CD4-positive, alpha-beta T cell treated with Interleukin-4 for 4 hours (primary cell): ENCODE measurements at places on chromosomes 5 and 9.

DNA sequence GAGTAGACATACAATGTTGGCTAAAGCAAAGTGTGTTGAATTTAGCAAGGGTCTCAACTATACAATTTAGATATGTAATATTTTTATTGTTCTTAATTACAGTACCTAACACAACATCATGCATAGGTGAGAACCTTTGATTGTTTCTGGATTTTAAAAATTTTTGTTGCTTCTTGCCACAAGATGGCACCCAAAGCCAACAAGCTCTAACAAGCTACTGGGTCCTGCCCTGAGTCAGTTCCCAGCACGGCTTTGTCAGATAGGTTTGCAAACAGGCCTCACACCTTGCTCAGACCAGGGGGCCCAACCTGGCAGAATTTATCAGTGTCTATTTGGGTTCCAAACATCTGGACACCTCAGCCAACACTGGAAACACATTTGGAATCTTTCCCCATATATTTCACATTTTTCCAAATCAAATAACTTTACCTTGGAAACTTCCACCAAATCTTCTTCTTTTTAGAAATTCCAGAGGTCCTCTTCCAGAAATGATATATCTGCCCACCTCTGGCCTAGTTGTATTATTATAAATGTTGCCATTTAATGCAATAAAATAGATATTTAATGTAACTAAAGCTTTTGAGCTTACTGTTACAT, 49.5 kb upstream of the EGFLAM start:
- DNase-seq, result no peak

GRCh38 chr9:110114859-110115201, 93.1 kb downstream of the C9orf152 start:
- no peak for DNase-seq

- no peak for DNase-seq
These were observed 87.1 kb upstream of the PPP1R26 start for GRCh38 chr9:135392511-135392910.

DNA sequence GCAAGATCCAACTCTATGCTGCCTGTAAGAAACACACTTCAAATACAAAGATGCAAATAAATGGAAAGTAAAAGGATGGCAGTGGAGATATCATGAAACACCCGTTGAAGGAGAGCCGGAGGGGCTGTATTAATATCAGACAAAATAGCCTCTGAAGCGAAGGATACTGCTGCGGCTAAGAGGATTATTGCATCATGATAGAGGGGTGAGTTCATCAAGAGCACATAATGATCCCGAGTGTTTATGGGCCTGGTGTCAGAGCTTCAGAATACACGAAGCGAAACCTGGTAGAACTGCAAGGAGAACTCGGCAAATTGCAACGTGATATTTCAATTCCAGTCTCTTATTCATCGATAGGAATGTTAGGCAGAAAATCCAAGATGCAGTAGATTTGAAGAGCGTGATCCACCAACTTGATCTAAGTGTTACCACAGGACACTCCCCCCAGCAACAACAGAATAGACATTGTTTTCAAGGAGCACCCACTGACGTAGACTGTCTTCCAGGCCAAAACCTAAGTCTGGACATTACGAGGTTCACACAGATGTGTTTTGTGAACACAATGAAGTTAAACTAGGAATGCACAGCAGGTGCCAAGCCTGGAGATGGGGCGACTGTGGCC, 27.7 kb upstream of the QSOX2 start:
- no peak for DNase-seq

DNA sequence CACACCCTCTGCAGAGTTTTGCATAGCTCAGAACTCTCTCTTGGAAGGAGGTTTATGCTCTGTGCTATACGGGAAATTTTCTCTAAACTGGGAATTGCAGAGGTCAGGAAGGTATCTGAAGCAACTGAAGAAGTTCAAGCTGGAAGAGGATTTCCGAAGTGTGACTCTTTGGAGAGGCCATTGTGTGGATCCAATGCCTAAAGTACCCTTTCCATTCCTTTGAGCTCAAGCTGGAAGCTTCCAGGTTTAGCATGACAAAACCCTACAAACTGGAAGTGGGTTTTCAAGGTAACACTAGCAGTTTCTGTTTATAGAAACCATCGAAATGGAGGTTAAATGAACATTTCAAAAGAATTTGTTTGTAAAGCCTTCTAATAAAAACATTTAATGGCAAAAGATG, 187.1 kb downstream of the CFAP90 start:
- no peak for DNase-seq

GRCh38 chr5:149778303-149779123, 48.4 kb downstream of the PPARGC1B start:
- no peak for DNase-seq

- no peak for DNase-seq
These were observed 21.2 kb upstream of the ATOSB start for GRCh38 chr9:35136866-35137265.

GRCh38 chr9:81430727-81431126, 258.6 kb downstream of the TLE1 start:
- no peak for DNase-seq

DNA sequence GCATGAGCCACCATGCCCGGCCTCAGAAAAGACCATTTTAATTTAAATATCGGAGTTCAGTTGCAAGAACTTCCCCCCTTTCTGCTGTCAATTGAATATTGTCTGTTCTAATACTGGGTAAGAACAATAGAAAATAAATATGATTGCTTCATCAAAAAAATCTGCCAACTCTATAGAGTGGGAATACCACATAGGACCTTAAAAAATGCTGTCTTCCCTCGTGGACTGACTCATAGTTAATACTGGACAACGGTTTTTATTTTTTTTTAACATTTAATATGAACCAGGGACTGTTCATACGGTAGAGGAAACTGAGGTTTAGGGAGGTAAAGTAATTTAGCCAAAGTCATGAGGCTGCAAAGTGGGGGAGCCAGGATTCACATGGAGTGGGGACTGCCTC, 9.7 kb downstream of the ZNF462 start:
- DNase-seq, result no peak

DNA sequence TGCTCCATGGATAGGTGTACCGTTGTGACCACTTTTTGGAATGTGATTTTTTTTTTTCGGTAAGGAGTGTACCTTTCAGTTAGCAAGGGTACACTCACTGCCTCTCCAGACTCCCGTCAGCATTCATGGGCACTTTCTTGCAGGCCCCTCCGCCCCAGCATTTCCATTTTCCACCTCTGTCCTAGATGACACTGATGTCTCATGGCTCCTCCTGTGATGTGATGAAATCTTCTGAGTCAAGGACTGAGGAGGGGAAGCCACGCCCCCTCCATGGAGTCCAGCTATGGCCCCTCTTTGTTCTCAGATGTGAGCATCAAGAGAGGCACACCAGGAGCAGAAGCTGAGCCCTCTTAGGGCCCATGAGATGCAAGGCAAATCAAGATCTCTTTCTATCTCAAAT, 61.8 kb downstream of the CTSL start:
- DNase-seq, result no peak

DNA sequence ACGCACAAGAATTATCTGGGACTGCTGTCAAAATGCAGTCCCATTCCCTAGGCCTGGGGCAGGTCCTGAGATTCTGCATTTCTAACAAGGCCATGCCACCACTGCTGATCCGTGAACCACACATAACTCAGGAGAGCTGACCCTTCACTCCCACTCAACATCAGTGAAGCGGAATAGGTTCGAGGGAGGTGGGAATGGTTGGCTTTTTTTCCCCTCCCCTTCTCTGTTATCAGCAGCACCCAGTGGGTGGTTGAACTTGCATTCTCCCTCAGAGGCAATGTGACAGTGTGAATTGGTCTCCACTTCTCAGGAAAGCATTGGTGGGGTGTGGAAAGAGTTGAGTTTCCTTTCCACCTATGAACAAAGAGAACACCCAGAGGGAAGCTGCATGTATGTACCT, 344.3 kb downstream of the GADD45G start:
- no peak for DNase-seq
